ENCODE measurements at places on chromosomes 5 and 9.

DNA sequence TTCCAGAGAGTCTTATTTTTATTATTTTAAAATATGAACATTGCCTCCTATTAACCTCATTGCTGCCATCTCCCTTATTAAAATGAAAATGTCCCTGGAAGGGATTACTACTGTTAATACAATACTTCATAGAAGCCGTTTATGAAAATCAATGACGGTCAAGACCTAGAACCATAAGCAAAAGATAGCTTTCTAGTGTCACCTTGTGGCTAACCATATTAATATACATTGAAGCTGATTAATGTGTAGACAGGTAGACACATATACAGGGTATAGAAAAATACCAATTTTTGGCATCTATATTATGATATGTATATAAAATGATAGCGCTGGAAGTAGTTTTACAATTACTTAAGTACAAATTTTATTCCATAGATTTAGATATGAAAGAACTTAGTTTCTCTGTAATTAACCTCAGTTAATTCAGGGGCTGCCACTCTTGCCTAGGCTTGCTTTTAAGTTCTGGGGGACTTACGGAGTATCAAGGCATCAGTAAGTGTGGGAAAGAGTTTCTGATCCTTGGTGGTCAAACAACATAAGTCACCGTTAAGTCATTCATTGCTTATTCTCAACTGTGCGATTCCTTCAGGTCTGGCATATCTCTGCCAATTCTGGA, 2.5 kb upstream of the YTHDC2 start:
- DNase-seq = no peak

- peak; percentile 72 for DNase-seq
Measured at GRCh38 chr9:16206518-16206917, 653.7 kb downstream of the CCDC171 start.

DNA sequence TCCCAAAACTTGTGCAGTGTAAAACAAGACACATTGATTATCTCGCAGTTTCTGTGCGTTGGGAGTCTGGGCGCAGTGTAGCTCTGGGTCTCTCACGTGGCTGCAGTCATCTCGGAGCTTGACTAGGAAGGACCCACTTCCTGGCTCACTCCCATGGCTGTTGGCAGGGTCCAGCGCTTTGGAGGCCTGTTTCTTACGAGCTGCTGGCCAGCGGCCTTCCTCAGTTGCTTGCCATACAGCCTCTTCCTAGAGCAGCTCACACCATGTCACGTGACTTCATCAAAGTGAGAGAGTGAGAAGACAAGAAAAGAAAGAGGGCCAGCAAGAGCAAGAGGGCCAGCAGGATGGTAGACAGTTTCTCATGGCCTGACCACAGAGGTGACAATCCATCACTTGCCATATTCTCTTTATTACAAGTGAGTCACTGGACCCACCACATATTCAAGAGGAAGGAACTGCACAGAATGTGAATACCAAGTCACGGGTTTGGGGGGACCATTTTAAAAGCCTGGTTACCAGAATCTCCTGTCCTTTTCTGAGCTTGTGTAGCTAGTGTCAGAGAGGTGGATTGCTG, 36.2 kb downstream of the MCCC2 start:
- no peak for DNase-seq

- no peak for DNase-seq
Measured at GRCh38 chr9:109381011-109381729, 60.3 kb upstream of the EPB41L4B start.

- DNase-seq = no peak
Measured at GRCh38 chr5:144460600-144460999, 289.9 kb downstream of the KCTD16 start.

- no peak for DNase-seq
Measured at GRCh38 chr9:122145592-122145863, 14.1 kb downstream of the NDUFA8 start.

DNA sequence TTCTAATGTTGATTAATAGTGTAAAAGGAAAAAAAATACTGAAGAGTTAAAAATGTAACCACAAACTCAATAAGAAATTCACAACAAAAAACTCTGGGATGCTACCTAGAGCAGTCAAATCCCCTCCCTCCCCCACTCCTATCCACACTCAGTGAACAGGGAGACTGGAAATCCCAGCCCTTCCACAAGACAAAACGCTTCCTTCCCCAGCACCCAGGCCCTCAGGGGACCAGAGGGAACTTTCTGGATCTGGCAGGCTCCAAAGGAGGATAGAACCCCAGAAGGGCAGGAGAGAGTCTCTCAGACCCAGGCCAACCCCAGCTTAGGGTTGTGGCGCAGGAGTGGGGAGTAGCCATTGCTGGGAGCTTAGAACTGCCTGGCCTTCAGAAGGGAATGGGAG, 55.0 kb downstream of the DCP2 start:
- DNase-seq = no peak

- DNase-seq = no peak
Measured at GRCh38 chr9:38047301-38048251, 21.5 kb downstream of the SHB start.

- no peak for DNase-seq
Measured at GRCh38 chr5:78563621-78564020, 85.0 kb downstream of the LHFPL2 start.

DNA sequence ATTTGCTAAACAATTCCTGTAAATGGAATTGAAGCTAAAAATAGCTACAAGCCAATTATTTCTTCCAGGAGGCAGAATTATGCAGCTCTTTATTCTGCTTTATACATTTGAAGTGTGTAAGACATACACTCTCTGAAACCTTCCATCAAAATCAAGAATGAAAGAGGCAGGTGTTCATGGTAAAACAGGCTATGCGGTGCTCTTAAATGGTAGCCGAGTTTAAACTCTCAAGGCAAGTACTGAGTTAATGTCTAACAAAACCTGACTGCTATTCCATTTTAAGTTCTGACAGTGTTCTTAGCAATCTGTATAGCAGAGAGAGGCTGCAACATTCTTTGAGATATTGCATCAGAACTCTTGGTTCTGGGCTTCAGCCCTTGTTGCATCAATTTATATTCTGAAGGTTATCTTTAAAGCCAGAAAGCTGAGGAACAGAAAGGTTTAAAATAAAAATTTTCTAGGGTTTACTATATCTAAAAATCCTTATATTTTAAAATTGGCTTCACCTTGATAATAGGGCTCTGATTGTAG, 248.3 kb upstream of the CCNG1 start:
- DNase-seq = no peak

GRCh38 chr5:174311121-174311520, 265.6 kb downstream of the NSG2 start:
- no peak for DNase-seq

GRCh38 chr5:28104080-28104479, 1065.7 kb upstream of the CDH9 start:
- no peak for DNase-seq

GRCh38 chr5:149002053-149002452, 60.8 kb downstream of the SH3TC2 start:
- DNase-seq = no peak

- no peak for DNase-seq
Measured at GRCh38 chr5:81165493-81166119, 67.5 kb upstream of the CKMT2 start.

GRCh38 chr9:110602281-110602680, 22.7 kb upstream of the SVEP1 start:
- no peak for DNase-seq

DNA sequence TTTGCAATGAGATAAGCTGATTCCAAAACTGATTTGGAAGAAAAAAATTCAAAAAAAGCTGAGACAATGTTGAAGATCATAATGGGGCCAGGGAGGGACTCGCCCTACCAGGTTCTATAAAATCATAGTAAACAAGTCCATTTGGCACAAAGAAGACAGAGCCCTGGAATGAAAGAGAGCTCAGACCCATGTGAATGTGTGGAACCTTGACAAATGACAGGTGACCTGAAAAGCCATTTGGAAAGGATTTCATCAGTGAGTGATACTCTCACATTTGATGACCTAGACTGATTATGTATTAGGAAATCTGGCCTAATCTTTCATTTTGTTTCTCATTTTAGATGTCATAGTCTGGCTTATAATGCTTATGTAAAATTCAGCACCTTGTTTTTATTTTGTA, 26.8 kb downstream of the SPTAN1 start:
- no peak for DNase-seq

DNA sequence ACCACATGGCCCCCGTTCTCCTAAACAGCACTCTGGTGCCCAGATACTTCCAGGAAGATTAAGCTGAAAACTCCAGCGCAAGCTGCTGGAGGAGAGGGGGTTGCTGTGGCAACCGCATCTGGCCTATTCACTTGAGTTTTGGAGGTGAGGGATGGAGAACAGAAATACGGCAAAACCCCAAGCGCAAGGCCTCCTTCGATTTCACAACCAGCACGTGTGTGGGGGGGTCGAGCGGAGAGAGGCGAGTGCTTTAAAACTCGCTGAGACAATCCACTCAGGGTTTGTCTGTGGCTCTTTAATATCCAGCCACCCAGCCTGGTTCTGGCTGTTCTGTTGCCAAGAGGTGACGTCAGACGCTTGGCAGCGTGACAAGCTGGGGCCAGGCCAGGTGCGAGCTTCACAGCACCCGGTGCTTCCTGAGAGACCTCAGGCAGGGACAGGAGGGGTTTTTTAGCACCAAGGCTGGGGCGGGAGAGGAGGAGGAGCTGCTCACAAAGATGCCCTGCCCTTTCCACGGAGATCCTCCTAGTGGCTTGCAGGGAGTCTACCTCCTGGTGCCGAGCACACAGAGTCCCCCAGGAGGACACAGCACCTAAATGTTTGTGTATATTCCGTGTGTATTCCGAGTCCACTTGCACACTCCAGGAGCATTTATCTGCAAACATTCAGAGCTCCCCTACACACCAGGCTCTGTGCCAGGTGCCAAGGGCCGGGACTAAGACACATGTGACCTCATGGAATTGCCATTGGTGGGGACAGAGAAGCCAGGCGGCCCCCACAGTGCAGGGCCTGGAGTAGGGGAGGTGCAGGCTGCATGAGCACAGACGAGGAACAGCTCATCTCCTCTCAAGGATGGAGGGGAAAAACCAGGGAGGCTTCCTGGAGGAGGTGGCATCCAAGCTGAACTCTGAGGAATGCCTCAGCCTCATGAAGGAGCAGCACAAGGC, 194.6 kb downstream of the OLFM1 start:
- no peak for DNase-seq
